ENCODE measurements at places on chromosomes 13 and 19.
A peak's percentile ranks its signal among the peaks of the same experiment; 100 is the strongest.

DNA sequence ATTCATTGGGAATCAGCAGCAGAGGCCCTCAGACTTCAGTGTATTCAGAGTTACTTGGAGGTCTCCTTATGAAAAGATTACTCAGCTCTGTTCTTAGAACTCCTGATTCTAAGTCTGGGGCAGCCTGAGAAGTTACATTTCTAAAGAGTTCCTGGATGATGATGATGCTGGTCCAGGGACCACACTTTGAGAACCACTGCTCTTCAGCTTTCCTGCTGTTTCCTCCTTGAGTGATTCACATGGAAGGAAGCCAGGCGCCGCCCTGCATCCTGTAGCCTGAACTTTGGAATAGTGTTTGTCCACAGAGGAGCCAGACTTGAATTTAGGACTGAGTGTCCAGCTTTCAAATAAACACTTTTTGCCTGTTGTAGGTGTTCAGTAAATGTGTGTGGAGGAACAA, 2.9 kb downstream of the CEBPG start:
- DNase-seq: no peak

DNA sequence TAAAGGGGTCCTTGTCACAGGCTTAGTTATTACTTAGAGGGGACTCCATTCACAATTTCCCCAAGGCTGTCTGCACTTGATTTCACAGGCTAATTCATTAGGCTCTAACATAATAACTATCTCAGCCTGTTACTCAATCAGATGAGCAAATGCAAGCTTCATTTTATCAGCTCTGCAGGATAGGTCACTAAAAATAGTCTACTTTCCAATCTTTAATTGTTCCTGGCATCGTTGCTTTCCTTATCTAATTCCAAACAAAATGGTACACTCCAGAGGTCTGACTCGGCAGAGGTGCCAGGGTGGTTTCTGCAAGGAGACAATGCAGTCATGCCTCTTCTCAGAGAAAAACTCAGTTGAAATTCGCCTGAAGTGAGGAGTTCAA, 69.7 kb upstream of the SLC15A1 start:
- DNase-seq: no peak

DNA sequence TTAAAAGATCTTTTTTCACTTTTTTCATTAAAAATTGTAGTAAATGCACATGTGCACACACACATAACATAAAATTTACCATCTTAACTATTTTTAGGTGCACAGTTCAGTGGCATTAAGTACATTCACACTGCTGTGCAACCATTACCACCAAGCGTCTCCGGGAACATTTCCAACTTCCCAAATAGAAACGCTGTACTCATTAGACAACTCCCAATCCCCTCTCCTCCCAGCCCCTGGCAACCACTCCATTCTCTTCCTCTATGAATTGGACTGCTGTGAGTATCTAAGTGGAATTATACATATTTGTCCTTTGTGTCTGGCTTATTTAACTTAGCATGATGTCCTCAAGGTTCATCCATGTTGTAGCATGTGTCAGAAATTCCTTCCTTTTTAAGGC, 11.6 kb downstream of the GJB2 start:
- no peak for DNase-seq

- DNase-seq: no peak
These were observed 38.2 kb downstream of the ARRDC2 start for GRCh38 chr19:18046059-18046718.

DNA sequence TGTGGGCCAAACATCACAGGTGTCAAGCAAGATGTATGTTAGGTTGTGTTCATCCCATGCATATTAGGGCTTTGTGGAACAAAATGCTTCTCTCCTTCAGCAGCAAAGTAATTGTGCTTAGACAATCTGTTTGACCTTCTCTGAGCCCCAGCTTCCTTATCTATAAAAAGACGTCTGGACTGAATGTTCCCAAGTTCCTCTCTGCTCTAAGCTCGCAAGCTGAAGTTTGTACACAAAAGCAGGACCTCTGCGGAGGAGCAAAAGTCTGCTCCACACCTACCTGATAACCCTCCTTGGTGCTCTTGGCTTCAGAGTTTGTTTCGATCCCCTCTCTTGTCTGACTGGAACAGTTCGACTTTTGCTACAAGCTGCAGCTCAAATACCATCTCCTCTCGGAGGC, 95.7 kb upstream of the UBL3 start:
- DNase-seq: no peak

DNA sequence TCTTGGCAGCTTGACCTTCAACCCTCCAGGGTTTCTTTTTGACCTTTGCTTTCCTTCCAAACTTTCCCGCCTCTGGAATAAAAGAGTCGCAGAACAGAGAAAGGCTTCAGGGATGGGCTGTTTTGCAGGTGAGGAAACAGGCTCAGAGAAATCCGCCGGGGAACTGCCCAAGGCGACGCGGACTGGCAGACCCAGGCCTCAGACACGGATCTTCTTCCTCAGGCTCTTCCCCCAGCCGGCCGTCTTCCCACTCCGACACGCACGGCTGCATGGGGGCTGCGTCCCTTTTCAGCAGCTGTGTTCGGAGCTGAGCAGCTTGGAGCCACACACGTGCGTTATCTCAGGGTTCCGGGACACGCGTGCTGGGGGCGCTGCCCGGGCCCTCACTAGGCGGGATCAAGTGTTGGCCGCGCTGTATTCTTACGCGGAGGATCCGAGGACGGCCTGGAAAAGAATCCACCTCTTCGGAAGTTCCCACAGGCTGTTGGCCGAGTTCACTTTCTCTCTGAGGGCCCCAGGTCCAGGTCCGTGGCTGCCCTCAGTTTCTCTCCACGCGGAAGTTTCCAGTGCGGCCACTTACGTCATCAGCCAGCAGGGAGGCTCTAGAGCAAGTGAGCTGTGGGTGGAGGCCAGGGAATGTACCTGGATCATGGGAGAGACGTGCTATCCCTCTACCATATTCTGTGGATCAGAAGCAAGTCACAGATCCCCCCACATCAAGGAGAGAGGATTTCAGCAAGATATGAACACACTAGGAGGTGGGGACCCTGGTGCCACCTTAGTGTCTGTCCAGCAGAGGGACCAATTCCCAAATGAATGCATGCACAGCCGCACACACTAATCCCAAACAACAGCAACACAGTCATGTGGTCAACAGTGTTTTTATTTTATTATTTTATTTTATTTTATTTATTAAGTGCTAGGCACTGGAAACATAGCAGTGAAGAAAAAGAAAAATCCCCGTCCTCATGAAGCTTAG, 100.4 kb downstream of the ING1 start:
- no peak for DNase-seq

DNA sequence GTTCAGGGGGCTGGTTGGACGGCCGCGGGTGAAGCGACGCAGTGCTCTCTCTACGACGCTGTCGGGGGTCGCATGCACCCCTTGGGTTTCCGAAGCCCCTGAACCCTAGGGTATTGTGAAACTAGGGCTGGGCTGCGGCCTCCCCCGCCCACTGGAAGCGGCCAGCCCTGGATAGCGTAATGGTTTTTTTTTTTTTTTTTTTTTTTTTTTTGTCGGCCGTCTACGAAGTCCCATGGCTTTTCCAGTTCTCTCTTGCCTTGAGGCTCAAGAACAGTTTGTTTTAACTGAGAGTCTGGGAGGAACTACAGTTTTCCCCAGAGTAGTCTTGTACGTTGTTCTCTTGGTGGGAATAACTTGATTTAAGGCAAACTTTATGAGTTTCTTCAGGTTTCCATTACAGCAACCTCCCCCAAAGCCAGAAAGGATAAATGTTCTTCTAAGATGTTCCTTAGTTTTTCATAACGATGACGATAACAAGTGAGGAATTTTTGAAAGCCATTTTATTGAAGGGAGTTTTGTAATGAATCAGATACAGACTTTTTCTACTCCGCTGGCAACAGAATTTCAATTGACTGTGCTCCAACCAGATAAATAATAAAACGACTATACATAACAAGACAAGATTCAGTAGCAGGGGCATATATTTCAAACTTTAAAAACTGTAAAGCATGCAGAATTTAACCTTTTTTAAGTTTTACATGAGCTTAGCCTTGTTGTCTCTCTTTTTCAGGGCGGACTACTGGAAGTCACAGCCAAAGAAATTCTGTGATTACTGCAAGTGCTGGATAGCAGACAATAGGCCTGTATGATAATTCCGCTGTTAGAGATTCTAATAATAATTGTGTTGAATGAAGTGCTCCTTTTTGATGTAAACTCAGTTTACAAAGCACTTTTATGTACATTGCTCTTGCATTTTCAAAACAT, 867 bp downstream of the WBP4 start:
- DNase-seq: no peak

GRCh38 chr19:58054901-58055874, 3.9 kb upstream of the ZNF135 start:
- DNase-seq: peak; percentile 81

GRCh38 chr19:46226438-46226973, 3.0 kb upstream of the IGFL1 start:
- no peak for DNase-seq

DNA sequence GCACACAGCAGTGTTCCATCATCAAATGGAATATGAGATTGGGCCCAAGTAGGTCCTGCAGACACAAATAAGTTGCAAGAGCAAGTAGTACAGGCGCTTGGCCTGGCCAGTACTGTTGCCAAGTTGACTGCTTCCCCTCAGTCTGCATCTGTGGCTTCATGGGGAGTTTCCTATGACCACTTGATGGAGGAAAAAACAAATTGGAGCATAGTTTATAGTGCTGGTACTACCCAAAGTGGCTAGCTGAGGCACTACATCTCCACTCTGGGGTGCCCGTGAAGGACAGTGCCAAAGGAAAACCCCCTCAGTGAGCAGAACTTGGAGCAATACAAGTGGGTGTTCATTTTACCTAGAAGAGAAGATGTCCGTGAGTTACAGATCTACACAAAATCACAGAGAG, 10.6 kb upstream of the ALOX5AP start:
- DNase-seq: no peak

DNA sequence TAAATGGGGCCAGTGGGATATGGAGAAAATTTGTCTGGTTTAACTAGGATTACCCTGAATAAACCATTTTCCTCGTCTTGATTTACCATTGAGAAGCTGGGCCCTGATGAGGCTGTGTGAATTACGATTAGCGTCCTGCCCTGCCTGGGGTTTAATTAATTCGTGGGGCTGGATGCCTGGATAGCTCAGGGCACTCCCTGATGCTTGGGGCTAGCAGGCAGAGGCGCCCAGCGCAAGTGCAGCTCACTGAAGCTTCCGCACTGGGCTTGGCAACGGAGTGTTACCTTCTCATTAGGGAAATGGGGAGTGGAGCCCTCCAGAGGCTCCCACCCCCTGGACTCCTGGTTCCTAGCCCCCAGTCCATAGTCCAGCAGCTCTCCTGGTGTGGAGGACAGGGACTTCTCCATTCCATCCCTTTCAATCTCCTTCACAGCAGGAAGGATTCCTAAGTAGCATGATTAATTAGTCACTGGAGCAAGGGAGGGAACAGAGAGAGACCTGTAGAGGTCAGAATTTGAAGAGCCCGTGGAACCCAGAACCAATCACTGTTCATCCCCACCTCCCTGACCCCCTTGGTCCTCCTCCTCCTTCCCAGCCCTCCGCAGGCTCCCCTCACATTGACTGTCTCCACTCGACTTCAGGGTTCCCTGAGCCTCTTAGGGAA, 107.2 kb downstream of the UQCRFS1 start:
- no peak for DNase-seq

DNA sequence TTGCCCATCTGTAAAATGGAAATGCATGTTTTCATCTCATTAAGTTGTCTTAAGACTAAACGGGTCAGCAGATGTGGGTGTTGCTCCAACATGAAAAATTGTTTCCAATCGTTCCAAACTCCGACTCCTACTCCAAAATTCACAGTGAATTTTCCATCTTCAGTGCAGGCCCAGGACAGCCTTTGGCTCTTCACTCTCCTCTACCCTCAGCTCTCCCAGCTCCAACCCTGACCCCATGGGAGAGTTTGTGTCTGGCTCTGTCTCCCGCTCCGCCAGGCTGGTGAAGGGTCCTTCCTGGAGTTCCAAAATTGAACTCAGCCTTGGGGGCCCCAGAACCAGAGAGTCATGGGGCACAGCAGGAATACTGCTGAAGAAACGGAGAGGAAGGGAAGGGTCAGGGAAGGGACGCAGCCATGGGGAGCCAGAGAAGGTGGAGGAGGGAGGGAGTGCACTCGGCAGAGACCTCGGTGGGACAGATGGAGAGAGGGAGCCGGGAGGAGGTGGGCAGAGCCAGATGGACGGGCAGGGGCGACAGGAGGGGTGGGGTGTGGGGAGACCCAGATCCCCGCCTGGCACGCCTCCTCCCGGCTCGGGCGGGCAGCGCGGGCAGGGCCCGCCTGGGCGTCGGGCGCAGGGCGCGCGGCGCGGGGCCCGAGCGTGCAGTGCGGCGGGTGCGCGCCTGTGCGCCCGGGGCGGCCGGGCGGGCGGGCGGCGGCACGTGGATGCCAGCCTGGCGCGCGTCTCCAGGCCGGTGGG, 45.6 kb downstream of the CELF5 start:
- DNase-seq: no peak

DNA sequence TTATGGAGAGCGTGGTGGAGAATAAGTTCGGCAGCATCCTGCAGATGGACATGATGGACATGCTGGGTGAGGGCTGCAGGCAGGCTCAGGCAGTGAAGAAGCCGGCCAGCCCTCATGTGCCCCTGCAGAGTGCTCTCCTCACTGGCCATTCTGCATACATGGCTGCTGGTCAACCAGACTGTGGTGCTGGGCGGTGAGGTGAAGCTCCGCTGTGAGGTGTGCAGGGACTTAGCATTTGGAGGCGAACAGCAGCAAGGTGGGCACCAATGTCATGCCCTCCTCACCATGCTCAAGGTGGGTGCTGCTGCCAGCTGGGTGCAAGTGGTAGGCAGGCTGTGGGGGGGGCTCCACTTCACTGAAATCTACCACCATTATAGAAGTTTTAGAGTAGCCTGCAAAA, 5.7 kb upstream of the ZNF492 start:
- peak; percentile 37 for DNase-seq

DNA sequence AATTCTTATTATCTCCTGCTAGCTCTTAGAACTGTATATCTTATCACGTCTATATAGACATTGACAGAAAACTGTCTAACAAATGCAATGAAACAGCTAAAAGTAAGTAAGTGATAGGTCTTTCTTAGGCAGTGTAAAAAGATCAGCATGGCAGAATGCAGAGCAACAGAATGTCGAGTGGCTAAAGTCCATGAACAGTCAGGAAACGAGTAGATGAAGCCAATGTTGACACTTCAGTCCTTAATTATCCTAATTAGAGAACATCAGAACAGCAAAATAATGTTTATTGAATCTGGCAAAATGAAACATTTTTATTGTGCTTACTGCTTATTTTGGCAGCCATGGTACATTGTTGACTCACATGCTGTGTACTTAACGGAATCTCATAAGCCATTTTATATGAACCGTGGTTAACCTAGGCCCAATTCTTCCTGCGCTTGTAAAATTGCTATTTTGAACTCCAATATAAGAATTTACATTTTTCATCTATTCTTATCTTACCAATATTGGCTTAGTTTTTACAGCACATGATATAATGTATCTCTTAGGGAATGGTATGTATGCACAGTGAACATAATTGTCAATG, 748.1 kb downstream of the DACH1 start:
- no peak for DNase-seq

DNA sequence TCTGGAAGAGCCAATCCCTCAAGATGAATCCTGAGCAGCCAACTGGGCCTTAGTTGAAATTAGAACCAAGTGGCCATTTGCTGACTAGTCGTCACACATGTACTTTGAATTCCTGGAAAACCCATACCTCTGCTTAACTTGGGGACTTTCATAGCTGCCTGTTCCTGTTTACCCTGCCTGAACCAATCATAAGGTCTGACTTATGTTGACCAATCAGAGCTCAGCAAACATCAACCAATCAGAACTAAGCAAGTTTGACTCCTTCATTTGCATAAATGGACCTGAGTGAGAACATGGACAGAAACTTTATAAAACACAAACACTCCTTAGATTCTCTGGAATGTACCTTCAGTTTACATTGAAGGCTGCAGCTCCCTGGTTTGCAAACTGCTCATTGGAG, 50.8 kb downstream of the LATS2 start:
- DNase-seq: no peak
